Foreskin fibroblast (primary cell): ENCODE measurements at places on chromosomes 12 and 14.

DNA sequence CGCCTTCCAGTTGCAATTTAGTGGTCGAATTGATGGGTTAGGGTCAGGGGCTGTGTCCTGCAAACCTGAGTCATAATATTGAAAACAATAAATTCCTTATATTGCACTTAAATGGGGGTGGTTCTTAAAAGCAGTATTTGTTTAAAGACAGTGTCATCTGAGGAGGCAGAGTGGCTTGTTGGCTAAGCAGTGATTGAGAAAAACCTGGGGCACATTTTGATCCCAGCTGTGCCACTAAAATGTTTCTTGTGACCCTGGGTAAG is 48.4 kb downstream of the FBXW8 start:
- DNase-seq = no peak

- DNase-seq = no peak
Observed at GRCh38 chr12:120453060-120453750, 7.0 kb downstream of the GATC start.

DNA sequence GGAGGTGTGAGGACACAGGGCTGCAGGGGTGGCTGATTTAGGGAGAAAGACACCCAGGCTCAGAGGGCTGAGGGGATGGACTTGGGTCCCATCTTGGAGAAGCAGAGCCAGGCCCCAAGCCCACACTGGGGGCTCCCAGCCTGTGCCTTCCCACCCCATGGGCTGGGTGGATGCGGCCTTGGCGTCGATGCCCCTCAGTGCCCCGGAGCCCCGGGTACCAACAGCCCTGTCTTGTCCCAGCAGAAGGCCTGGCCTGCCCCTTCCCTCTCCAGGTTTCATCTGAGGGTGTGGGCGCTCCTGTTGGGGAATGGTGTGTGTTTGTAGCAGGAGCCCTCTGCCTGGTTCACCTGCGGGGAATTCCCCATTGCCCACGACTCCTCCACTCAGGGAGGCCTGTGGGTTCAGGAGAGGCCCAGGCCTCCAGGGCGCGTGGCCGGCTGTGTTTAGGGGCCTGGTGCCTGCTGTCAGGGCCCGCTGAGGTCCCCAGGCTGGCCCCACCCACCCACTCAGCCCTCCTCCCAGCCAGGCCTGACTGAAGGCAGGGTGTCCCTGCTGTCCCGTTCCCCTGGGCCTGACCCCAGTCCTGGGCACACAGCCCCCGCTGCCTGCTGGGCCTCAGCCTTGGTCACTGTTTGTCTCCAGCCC is 51.1 kb upstream of the BEGAIN start:
- DNase-seq = no peak

DNA sequence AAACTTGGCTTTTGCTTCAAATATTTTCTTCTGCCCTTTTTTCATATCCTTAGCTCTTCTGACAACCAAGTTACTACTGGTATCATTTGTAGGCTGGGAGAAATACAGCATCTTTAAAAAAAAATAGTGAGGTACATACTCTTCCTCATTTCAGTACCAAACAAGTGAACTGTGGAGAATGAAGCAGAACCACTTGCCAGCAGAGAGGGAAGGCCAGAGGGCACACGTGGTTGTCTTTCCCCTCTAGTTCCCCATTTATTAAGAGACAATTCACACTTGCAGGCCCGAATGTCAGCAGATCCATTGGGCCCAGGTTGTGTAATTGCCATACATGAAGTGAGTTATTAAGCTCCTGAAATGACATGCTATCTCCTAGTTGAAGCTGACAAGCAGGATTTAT is 3.2 kb downstream of the SUSD6 start:
- DNase-seq = no peak

GRCh38 chr14:44463356-44464004 is 43.6 kb downstream of the FSCB start:
- no peak for DNase-seq

DNA sequence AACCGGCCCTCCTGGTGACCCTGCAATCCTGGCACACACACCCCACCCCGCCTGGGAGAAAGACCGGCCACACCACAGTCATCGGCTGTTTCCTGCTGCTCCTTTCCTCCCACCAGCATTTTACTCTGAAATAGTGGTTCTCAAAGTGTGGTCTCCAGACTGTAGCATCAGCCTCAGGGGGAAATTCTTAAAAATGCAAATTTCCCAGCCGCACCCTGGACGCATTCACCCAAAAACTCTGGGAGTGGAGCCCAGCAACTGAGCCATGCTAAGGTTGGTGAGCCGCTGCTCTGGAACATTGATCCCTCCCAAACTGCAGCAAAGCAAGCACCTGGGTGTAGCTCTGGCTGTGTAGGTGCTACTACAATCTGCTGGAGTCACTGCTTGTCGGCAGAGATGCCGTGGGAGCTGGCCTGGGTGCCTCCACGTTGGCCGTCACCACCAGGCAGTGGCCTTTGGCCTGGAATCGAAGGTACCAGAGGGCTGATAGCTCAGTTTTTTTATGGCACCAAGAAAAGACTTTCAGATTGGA is 38.4 kb upstream of the BCL2L14 start:
- no peak for DNase-seq

DNA sequence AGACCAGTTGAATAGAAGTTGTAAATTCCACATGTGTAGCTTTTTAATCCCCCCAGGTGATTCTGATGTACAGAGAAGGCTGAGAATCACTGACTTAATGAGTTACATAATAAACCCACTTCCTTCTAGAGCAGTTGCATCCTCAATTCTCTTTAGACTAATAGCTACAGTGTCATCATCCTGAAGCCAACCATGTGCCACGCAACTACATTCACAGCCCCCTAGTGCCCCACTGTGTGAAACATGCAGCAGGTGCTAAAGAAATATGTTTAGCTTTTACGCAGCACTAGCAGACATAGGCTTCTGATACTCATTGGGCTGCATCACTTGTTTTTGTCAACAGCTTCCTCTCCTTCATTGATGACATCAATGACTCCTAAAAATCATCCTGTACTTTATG is 1168.3 kb downstream of the BCL11B start:
- no peak for DNase-seq

DNA sequence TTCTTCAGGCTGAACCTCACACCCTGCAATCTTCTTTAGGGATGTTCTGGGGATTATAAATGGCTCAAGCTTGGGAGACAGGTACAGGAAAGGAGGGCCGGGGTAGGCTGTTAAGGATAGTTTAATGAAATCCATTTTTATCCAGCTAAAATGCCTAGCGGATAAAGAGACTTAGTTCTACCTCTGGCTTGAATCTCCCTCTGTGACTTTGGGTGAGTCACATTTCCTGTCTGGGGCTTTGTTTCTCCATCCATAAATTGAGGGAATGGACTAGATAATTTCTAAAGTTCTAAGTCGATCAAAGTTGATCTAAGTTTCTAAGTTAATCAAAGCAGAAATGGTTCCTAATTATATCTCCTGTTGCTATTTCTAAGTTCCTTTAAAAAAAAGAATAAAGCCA is 319.6 kb upstream of the E2F7 start:
- DNase-seq = no peak

GRCh38 chr14:33647385-33647786 is 303.5 kb downstream of the EGLN3 start:
- DNase-seq = peak; percentile 96

DNA sequence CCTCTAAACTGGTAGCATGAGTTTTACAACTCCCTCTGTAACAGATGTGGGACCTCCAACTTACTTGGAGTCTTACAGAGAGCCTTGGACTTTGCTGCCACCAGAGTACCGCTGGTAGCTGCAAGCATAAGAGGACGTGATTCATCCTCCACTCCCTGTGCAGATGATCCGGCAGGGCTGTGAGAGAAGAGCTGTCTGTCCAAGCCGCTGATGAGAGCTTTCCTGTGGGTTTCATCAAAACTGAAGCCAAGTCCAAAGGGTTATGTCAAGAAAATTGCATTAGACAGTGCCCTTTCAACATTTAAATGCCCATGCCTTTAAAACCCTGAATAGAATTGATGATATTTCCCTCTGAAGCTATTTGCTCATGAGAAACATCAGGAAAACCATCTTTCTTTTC is 85.8 kb downstream of the LLPH start:
- DNase-seq = peak; percentile 81

DNA sequence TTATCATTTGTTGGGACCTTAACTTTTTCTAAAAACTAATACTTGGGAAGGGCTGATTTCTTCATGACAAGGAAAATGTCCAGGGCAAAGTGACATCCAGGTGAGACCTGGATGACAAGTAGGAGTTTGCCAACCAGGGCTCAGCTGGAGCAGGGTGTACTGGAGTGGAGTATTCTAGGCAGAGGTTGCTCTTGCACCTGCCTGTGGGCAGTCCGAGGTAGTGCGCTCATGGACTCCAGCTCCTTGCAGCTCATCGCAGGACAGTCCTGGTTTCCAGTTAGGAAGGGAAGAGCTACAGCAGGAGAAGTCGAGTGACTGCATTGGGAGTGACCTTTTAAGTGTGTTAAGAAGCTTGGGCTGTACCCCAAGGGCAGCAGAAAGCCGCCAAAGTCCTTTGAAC is 175.9 kb downstream of the PELI2 start:
- no peak for DNase-seq

DNA sequence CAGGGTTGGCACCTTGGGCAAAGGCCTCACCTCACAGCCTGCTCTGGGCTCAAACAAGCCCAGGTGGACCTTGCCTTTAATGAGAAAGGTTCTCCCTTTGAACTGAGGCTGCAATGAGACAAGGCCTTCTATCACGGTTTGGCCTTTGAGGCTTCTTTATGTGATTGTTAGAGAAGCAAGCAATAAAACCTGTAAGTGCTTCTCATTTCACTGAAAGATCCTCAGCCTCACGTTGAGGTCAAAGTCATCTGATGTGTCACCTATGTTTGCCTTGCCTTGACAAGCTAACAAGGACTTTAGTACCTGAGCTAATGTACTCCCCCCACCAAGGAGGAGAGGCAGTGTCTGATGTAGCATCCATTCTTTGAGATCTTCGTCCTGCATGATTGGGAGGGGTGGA is 155.9 kb upstream of the RBM19 start:
- DNase-seq = no peak
